ENCODE measurements at places on chromosomes 1 and 21.

DNA sequence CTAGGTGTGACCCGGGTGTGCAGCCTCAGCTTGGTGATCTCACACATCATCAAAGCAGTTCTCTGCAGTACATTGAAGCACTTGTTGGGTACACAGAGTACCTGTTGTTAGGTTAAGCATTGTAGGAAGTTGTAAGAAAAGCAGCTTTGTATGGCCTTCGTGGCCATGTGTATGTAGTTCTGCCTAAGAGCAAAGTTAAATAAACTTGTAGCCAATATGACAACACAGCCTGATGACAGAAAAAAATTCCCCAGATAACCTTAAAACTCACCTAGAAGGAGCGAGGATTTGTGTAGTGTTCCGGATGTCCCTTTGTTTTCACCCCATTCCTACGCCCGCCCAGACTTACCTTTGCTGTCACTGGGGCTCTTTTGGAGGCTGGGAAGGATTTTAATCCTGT lies 48.0 kb downstream of the DISC1 start:
- DNase-seq, result no peak

- no peak for DNase-seq
These were observed 167.8 kb downstream of the DHRS3 start for GRCh38 chr1:12450090-12450755.

GRCh38 chr1:212987702-212988322 lies 27.9 kb downstream of the ANGEL2 start:
- DNase-seq, result no peak

- no peak for DNase-seq
These were observed 88.9 kb upstream of the COL11A1 start for GRCh38 chr1:103197216-103197615.

- DNase-seq, result no peak
These were observed 66.3 kb downstream of the CD58 start for GRCh38 chr1:116504308-116505156.
